ENCODE measurements at places on chromosomes 7 and 10.

DNA sequence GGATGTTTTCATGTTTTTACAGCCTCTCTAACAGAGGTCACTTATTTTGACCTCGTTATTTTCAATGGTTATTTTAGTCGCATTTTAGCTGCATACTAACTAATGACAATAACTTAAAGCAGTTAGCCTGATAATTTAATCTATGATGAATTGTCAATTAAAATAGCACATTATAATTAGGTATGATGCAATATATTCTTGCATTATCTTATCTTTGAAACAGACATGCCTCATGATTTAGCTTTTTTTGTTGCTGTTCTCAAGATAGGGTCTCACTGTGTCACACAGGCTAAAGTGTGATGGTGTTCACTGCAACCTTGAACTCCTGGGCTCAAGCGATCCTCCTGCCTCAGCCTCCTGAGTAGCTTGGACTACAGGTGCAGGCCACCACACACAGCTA, 126.4 kb downstream of the KBTBD2 start:
- peaks cover 2% of the 10 kb centered on the region for H3K27me3 ChIP-seq
- H3K36me3 ChIP-seq, result no peaks in the 10 kb centered on the region
- no peaks in the 10 kb centered on the region for H3K4me1 ChIP-seq
- no peak overlapping the region for H3K4me3 ChIP-seq
- H3K27ac ChIP-seq, result no peak overlapping the region

DNA sequence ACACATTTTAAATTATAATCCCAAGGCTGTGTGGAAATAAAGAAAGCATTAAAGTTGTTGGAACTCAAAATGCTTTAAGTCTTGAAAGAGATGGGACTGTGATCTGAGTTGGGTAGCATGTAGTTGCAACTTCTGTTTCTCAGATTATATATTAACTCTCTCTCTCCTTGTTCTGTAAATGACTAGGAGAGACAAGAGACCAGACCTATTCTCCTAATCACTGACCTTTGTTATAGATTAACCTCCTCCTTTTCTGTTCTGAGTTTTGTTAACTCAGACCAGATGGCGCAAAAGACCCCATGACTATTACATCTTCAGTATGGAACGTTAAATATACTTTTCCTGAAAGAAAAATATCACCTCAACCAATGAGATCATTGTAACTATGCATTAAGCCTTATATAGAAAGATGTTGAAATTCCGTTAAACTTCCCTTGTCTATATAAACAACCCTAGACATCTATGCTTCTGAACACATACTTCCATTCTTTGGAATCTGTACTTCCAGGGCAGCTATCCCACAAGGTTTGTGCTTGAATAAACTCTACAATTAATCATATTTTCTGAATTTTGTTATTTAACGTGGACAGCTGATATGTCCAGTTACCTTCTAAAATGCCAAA, 143.5 kb upstream of the TRIM24 start:
- no peak overlapping the region for H3K27ac ChIP-seq
- H3K27me3 ChIP-seq, result no peaks in the 10 kb centered on the region
- H3K4me1 ChIP-seq, result no peaks in the 10 kb centered on the region
- no peak for DNase-seq
- no peak overlapping the region for H3K4me3 ChIP-seq
- H3K36me3 ChIP-seq, result no peaks in the 10 kb centered on the region

- no peak for DNase-seq
- no peaks in the 10 kb centered on the region for H3K36me3 ChIP-seq
- no peaks in the 10 kb centered on the region for H3K27me3 ChIP-seq
- no peaks in the 10 kb centered on the region for H3K4me1 ChIP-seq
Observed at GRCh38 chr10:119865699-119866240, 6.9 kb downstream of the MCMBP start.

DNA sequence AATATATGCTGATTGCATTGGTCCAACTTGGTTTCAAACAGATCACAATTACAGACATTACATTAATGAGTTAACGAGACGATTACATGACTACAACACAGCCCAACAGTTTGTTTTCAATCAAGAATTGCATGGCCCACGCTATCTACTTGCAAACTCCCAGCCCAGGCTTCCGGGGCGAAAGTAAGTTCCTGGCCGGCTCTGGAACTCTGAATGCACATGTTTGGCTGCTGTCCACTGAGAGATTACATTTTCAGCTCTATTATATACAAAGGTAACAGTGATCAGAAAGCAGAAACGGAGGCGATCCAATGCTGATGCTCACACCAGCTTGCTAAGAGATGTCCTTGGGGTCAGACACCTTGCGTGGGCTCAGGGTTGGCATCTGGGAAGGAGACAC, 206.3 kb downstream of the FANK1 start:
- no peaks in the 10 kb centered on the region for H3K36me3 ChIP-seq
- no peak for DNase-seq
- no peaks in the 10 kb centered on the region for H3K4me1 ChIP-seq
- no peak overlapping the region for H3K27ac ChIP-seq
- no peak overlapping the region for H3K4me3 ChIP-seq

- DNase-seq, result no peak
- no peaks in the 10 kb centered on the region for H3K4me1 ChIP-seq
- H3K27me3 ChIP-seq, result no peaks in the 10 kb centered on the region
- no peaks in the 10 kb centered on the region for H3K36me3 ChIP-seq
Observed at GRCh38 chr10:26939962-26940354, 79.2 kb upstream of the ABI1 start.

Data from mesendoderm (in vitro differentiated cells).